ENCODE measurements at places on chromosomes 16 and 17. TPM values are rescaled to one million over a fixed set of nuclear protein-coding genes. Genes with fewer than 3 reads are reported as not detected.

Gene FOXC2
- total RNA-seq: not detected

Gene EME1
- 0.13 TPM for total RNA-seq

DNA sequence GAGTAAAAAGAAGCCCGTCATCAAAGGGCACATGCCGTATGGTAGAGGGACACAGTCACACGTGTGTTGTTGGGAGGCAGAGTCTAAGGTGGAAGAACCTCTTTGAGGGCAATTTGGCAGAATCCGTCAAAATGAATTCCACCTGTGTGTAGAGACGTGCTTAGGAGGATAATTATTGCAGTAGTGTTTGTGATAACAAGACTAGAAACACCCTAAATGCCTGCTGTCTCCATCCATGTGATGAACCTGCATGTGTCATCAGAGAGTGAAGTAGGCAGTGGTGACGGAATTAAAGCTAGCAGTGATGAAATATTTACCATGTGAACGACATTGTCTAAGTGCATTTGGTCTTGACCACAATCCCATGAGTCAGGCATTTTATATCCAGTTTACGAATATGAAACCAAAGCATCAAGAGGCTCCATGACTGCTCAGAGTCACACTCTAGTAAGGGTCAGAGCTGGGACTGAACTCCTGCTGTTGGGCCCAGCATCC lies 61.3 kb upstream of the ADORA2B start:
- peak; percentile 79 for DNase-seq

Gene PRSS22
- 16.9 TPM for total RNA-seq

Gene LGALS9B
- 0.26 TPM for total RNA-seq

GRCh38 chr17:77693776-77694175 lies 264.7 kb upstream of the TNRC6C start:
- no peak for DNase-seq

Gene C16orf74
- 157 TPM for total RNA-seq

DNA sequence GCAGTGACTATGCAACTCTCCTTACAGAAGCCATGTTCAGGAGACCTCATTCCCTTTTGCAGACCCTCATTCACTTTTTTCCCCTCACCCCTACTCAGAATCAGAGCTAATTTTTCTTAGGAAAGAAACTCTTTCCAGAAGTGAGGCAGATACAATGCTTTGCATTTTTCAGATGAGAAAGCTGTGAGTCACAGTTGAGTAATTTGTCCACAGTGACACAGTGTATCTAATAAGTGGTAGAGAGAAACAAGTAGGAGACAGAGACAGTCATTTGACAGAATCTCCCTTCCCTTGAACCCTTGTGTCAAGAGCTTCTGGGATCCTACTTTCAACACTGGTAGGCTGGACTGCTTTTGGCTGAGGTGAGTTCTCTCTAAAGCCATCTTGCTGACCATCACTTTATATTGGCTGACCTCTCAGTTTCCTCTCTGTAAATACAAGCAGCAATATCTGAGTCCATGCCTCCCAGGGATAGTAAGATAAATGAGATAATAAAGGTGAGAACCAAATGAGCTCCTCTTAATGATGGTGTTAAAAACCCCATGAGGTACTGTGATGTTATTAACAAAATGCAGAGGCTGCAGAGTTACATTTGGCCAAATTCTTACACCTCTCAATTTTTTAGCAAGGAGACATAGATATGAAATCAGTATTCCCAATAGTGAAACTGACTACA lies 130.8 kb downstream of the CA10 start:
- peak; percentile 88 for DNase-seq

- DNase-seq: peak; percentile 94
Measured at GRCh38 chr16:77213542-77214106, 14.4 kb downstream of the SYCE1L start.

DNA sequence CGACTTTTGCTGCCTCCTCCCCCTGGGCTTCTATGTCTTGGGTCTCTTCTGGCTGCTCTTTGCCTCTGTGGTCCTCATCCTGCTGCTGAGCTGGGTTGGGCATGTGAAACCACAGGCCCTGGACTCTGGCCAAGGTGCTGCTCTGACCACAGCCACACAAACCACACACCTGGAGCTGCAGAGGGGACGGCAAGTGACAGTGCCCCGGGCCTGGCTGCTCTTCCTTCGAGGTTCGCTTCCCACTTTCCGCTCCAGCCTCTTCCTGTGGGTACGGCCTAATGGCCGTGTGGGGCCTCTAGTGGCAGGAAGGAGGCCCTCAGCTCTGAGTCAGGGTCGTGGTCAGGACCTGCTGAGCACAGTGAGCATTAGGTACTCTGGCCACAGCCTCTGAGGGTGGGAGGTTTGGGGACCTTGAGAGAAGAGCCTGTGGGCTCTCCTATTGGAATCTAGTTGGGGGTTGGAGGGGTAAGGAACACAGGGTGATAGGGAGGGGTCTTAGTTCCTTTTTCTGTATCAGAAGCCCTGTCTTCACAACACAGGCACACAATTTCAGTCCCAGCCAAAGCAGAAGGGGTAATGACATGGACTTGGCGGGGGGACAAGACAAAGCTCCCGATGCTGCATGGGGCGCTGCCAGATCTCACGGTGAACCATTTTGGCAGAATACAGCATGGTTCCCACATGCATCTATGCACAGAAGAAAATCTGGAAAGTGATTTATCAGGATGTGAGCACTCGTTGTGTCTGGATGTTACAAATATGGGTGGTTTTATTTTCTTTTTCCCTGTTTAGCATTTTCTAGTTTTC lies 2.3 kb downstream of the GP1BA start:
- peak; percentile 41 for DNase-seq

- DNase-seq: peak; percentile 66
Measured at GRCh38 chr16:74651841-74652240, 14.8 kb downstream of the RFWD3 start.

GRCh38 chr17:80980397-80981061 lies 11.1 kb upstream of the CHMP6 start:
- DNase-seq: peak; percentile 38

DNA sequence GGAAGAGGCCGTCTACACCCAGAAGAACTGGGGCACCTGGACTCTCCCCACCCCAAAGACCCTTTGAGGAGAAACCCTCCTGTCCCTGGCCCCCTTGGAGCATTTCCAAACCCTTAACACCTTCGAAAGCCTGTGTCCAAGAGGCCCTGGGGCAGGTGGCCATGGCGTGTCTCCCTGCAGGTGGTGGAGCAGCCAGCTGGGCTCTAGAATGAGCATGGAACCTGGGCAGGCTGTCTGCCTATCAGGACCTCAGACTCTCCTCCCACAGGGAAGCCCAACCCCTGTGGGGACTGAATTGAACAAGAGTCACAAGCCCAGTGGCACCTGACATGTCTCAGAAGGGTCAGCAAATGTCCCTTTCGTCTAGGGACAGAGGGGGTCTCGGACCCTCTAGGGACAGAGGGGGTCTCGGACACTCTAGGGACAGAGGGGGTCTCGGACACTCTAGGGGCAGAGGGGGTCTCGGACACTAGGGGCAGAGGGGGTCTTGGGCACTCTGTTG lies 8.4 kb downstream of the CBX4 start:
- no peak for DNase-seq

DNA sequence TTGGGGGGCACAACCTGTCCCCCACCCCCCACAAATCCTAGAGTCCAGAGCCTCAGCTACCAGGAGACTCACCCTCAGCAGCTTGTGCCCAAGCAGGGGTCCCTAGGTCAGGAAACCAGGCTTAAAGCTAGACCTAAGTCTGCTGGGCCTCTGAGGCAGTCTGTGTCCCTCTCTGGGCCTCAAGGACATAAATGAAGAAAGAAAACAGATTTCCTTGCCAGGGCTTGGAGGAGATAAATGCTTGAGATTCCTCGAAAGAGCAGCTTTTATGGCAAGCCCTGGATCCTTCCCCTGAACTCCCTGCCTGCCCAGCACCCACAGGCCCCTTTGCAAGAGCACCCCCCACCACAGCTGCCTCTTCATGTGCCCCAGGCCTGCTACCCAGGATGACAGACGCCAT lies 3.3 kb downstream of the SRCIN1 start:
- DNase-seq: no peak

Gene WNT3
- total RNA-seq: 0.79 TPM

Gene KCNH6
- not detected for total RNA-seq

DNA sequence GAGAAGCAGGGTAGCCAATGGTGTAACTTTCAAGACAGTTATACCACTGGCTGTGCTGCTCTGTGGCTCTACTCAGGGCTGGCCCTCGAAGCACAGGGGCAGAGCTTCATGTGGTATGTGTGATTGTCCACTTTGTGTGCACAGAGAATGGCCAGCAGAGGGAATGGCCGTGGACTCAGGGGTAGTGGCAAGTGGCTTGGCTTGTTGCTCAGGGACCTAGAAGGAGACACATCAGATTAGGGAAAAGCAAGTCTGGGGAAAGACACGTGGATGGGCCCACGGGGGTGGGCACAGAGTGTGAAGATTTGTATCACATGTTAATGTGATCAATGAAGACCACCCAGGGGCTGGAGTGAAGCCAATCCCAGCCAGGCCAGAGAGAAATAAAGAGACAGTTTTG lies 20.0 kb upstream of the XYLT2 start:
- DNase-seq: no peak

Gene OTOP3
- total RNA-seq: under 0.01 TPM

DNA sequence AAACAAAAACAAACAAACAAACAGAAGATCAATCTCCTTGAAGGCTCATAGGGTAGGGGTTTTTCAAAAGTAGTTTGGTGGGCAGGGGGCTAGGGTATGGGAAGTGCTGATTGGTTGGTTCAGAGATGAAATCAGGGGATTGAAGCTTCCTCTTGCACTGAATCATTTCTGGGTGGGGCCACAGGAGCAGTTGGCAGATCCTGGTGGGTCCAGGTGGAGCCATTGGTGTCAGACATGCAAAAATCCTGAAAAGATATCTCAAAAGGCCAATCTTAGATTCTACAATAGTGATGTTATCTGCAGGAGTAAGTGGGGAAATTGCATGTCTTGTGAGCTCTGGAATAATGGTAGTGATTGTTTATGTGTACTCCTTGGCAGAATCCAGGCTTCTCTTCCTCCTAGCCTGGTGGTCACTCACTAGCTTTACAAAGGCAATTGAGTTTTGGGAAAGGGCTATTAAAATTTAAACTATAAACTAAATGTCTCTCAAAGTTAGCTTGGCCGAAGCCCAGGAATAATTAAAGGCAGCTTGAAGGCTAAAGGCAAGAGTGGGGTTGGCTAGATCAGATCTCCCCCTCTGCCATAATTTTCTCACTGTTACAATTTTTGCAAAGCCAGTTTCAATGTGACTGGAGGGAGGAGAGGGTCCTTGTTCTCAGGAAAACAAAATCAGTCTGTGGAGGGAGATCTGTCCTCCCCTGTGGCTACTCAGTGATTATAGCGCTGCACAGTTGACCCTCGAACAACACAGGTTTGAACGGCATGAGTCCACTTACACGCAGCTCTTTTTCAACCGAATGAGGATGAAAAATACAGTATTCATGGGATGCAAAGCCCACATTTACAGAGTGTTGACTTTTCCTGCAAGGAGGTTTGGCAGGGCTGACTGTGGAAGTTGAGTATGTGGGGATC lies 45.2 kb downstream of the RNF112 start:
- no peak for DNase-seq

DNA sequence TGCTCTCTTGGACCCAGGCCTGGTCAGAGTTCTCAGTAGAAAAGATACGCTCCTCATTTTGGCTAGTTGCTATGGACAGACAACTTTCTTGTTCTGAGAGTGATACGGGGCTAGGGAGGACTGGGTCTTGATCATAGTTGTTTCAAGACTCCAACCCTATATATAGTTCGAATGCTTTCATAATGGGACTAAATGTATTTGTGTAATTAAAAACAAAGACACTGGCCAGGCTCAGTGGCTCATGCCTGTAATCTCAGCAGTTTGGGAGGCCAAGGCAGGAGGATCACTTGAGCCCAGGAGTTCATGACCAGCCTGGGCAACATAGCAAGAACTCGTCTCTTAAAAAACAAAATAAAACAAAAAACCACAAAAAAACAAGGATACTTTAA lies 17.7 kb downstream of the SLC7A6 start:
- DNase-seq: no peak

GRCh38 chr16:52383119-52383518 lies 163.8 kb downstream of the TOX3 start:
- no peak for DNase-seq

GRCh38 chr17:53844491-53845107 lies 21.9 kb downstream of the KIF2B start:
- DNase-seq: no peak

GRCh38 chr17:75345514-75346167 lies 56.4 kb upstream of the SLC25A19 start:
- no peak for DNase-seq

DNA sequence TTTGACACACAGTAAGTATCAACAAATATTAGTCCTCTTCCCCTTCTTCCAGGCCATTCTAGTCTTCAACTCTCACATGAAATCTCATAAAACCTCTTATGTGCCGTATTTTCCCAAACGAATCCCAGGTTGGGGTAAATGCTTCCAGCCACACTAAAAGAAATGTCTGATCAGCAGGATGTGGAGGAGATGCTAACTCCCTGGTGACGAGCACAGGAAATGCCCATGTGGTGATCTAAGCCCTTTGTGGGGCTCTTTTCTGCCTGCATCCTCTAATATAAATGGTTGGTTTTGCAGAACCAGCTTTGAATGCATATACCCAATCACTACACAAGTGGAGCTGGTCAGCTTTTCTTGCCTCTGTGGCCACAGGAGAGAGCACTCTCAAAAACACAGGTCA lies 498.2 kb upstream of the ERCC4 start:
- no peak for DNase-seq

Gene PRSS8
- total RNA-seq: 15.0 TPM

DNA sequence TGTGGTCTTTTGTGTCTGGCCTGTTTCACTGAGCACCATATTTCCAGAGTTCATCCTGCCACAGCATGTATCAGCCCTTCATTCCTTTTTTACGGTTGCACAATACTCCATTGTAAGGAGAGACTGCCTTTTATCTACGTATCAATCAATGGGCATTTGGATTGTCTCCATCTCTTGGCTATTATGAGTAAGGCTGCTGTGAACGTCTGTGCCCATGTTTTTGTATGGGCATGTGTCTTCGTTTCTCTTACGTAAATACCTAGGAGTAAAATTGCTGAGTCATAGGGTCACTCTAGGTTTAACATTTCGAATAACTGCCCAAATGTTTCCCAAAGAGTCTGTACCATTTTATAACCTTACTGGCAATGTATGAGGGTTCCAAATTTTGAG lies 202.8 kb upstream of the FOXF1 start:
- peak; percentile 64 for DNase-seq

- DNase-seq: peak; percentile 25
Measured at GRCh38 chr16:85245307-85246172, 133.3 kb upstream of the CIBAR2 start.

DNA sequence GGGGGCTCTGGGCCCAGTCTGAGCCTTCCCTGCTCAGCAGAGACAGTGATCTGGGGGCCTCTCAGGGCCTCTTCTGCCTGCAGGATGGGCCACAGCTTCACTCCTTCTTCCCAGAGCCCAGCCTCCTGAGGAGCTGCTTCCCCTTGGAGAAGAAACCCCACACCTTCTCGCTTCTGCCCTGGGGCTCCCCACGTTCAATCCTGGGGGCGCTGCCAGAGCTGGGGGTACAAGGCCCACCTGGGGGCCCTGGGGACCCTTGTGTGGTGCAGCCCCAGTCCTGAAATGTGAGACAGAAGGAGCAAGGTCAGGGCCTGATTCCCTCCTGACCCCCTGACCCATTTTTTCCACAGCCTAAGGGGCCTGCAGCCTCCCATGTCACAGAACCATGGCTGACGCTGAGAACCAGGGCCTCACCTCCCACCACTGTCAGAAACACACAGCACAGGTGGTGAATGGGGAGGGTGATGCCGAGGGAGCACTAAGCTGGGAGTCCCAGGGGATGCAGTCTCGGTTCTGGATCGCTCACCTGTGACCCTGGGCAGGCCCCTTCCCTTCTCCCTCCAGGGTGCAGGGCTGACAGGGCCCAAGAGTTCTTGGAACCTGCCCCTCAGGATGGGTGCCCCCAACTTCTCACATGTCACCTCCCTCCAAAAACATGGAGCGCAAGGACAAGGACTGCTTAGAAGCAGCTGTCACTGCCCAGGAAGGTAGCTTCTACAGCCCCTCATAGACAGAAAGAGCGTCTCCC lies 21.6 kb upstream of the MPO start:
- DNase-seq: no peak

All from bronchial epithelial cell (primary cell).